ENCODE measurements at places on chromosomes 16 and 17. TPM values are rescaled to one million over a fixed set of nuclear protein-coding genes. Genes with fewer than 3 reads are reported as not detected.

The SLC16A6 gene
- 1.6 TPM for total RNA-seq

DNA sequence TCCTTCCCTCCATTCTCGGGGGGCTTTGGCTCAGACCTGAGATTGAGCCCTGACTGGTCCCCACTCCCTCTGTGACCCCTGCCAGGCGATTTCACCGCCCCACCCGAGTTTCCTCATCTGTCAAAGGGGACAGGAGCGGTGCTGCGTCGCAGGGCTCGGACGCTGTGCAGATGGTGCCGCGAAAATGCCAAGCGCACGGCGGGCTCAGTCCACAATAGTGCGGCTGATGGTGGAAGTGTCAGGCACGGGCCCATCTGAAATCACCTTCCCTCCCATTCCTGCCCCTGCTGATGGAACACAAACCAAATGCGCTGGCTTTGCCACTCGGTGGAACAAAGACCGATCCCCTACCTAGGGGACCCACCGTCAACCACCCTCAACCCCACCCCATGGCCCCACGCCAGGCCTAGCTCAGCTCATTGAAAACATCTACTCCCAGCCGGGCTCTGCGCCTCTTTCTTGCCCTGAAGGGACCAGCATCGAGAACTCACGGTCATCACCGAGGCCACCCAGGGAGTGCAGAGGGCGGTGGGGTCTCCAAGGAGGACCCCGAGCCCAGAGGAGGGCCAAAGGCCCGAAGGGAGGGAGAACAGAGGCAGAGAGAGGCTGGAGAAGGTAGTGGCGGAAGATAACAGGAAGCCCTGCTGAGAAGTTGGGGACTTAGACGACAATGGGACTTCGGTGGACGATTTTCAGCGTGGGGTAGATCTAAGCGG lies 1.4 kb downstream of the CARHSP1 start:
- no peak for DNase-seq

GRCh38 chr16:86222965-86223551 lies 287.3 kb upstream of the FOXF1 start:
- DNase-seq = peak; percentile 62

DNA sequence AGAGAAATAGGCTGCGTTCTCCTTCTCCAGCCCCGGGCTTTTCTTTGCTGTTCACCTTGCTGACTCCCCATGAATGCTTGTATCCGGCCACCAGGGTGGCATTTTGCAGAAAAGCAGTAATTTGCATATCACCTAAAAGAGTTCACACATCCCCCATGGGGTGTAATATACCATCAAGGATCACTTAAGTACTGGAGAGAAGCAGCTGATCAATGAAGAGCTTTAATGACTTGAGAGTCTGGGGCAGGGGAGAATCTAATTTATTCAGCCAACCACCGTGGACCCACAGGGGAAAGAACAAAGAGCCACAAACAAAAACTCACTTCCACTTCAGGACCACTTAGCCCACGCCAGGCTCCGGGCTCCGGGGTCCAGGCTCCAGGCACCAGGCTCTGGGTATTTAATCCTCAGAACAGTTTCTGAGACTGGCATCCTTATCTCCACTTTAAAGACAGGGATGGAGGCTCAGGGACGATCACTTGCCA lies 33.9 kb upstream of the SEC14L1 start:
- no peak for DNase-seq

The RASD1 gene
- total RNA-seq = 0.21 TPM

The ITGAD gene
- not detected for total RNA-seq

The COG4 gene
- total RNA-seq = 62.2 TPM

DNA sequence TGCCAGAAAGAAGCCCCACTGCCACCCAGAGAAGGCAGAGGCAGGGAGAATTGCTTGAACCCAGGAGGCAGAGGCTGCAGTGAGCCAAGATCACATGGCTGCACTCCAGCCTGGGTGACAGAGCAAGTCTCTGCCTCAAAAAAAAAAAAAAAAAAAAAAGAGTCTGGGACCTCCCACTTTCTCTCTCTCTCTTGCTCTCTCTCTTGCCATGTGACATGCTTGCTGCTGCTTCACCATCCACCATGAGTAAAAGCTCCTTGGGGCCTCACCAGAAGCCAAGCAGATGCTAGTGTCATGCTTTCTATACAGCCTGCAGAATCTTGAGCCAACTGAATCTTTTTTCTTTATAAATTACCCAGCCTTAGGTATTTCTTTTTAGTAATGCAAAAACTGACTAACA lies 21.5 kb upstream of the SRSF1 start:
- DNase-seq = no peak

DNA sequence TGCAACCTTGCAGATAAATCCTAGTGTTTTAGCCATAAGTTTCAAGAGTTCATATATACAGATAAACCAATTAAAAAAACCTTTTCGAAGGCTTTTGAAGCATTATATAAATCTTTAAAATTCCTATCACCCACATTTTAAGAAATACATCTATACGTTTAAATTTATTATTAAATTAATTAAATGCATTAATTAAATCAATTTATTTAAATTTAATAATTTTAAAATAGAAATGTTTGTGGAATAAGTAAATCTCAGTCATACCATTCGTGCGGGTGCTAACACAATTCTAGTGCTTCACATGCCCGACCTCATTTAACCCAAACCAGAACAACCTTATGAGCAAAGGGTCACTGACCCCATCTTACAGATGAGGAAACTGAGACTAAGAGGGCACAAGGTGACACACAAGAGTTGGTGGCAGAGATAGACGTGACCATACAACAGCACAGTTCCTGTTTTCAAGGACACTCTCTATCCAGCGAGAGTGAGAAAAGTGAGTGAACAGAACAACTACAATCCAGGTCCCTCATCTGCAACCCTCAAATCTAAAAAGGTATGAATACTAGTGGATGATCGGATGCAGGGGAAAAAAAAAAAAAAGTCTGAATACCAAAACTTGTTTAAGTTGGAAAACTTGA lies 1.4 kb downstream of the NSMCE1 start:
- DNase-seq = no peak

- no peak for DNase-seq
Measured at GRCh38 chr17:40498281-40499084, 2.9 kb downstream of the TNS4 start.

DNA sequence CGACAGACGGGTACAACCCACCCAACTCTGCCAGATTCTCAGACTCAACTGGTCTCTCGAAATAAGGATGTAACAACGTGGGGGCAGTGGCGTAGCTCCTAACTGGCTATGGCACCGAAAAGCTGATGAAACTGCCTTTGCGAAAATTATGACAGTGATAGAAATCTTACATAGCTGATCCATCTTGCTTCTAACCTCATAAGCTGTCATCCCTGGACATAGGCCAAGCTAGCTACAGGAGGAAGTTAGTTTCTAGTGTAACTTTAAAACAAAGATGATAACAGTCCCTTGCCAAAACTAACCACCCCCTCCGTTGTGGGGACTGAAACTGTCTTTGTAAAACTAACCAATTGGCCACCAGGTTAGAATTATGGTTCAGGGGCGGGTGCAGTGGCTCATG lies 220.1 kb downstream of the SLC39A11 start:
- DNase-seq = no peak
